ENCODE measurements at places on chromosomes 1 and 21. TPM values are rescaled to one million over a fixed set of nuclear protein-coding genes. Genes with fewer than 3 reads are reported as not detected.

IBA57 gene
- total RNA-seq = 1.8 TPM

LORICRIN gene
- total RNA-seq = not detected

GPR3 gene
- total RNA-seq = 0.14 TPM

CRP gene
- not detected for total RNA-seq

SERPINC1 gene
- not detected for total RNA-seq

AMIGO1 gene
- 0.19 TPM for total RNA-seq

HAPLN2 gene
- not detected for total RNA-seq

CRYBG2 gene
- total RNA-seq = 72.4 TPM

LYPD8 gene
- not detected for total RNA-seq

GUCA2B gene
- total RNA-seq = not detected

ZNF648 gene
- not detected for total RNA-seq
